ENCODE measurements at places on chromosomes 5 and 9.

- no peak for DNase-seq
Measured at GRCh38 chr5:138182808-138183207, 3.9 kb downstream of the KIF20A start.

- no peak for DNase-seq
Measured at GRCh38 chr5:154214371-154215106, 24.0 kb downstream of the GALNT10 start.

DNA sequence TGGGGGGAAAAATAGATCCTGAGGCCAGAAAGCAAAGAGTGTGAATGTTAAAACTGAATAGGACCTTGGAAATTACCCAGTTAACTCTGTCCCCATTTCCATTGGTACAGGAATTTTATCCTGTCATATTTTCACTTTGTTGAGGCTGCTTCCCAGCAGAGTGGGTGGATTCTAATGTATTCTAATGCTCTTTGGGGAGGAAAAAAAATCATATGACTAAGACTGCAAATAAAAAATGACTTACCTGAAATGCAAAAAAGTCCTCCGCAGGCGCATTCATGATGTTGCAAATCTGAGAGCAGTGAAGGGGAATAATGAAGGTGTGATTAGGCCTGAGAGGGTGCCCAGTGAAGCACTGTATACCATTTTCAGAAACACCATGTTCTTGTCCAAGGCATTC, 41.2 kb downstream of the PDE6A start:
- no peak for DNase-seq

DNA sequence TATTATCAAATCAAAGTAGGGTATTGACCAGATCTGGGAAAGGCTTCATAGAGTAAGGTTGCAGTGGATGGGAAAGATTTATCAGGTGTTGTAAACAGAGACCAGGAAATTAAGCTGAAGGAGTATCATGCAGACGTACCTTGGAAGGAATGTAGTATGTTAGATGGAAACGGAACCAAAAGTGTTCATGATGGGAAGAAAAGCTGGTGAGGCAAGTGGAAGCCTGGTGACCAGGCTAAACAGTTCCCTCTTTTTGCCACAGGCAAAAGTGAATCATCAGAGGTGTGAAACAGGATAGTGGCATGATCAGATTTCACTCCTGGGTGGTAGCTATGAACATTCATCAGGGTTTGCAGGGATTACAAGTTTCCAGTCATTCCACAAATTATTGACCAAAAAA, 780.1 kb upstream of the DMAC1 start:
- DNase-seq = no peak

- no peak for DNase-seq
Measured at GRCh38 chr9:32382565-32383320, 1.7 kb upstream of the ACO1 start.

DNA sequence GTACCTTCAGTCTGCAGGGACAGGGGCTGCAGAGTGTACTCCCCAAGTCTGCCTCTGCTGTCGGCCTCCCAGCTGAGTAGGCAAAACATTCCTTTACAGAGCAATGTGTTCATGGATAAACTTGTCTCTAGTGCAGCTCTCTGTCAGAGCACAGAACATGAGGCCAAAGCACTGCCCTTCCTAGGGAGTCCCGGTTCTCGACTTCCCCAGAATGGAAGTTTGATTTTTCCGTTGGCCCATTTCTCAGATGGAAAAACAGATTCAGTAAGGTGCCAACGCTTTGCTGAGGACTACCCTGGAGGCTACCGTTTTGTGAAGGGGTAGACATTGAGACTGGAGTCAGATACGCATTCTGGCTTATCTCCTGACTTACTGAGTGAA, 422 bp upstream of the TRIM32 start:
- no peak for DNase-seq

DNA sequence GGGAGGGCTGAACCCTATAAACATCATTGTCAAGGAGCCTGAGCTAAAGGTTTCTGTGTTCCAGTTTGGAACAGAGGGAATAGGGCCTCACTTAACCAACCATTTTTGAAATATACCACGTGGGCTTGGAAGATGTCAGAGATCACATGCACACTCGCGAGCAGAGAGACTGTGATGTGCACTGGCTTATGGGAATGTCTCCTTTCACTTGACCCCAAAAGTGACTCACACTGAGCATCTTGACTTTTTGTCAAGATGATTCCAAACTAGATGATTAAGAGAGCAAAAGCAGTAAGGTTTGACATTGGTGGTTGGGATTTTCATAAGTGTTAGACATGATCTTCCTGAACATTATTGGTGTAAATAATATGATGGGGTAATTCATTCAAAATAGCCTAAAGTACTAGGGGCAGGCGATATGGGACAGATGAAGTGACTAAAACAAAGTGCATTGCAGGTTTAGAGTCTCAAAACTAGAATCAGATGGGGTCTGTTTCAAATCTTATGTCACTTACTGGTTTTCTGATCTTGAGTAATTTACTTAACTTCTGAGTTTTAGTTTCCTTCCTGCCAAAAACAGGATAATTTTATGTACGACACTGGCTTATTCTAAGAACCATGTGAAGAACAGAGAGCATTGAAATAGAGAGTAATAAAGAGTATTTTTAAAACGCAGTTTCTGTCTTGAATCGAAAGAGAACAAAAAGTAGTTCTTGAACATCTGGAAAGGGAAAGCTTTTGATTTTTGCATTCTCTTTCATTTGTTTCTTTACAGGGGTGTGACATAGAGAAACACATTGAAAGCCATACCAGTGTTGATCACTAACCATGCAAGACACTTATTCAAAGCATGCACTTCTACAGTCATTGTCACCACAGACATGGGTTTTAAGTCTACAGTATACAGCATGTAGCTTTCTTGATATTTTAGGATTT, 383.0 kb downstream of the DIRAS2 start:
- no peak for DNase-seq

DNA sequence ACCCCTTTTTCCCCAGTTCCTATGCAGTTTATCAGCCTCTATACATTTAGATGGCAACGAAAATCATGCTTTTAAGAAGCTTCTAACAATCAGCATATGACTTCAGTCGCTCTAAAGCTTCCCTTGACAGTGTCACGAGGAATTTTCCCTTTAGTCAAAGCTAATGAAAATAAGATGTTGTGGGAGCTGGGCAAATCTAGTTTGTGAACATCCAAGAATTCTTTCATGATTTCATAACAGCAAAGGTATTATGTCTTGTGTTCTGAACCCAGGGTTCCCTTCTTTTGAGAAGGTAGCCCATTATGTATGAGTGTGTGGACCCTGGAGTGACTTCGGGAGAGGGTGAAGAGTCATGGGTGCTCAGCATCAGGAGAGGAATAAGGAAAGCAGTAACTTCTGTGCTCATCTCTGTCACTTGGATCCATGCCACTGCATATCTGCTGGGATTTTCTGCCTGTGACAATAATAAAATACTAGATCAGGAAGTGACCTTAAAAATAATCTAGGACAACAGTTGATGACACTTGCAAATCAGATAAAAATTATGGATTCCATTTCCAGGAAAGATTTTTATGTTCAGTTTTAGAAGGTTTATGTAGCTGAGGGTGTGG, 102.4 kb downstream of the PCSK1 start:
- DNase-seq = no peak

- no peak for DNase-seq
Measured at GRCh38 chr5:180632768-180633167, 16.6 kb downstream of the FLT4 start.

DNA sequence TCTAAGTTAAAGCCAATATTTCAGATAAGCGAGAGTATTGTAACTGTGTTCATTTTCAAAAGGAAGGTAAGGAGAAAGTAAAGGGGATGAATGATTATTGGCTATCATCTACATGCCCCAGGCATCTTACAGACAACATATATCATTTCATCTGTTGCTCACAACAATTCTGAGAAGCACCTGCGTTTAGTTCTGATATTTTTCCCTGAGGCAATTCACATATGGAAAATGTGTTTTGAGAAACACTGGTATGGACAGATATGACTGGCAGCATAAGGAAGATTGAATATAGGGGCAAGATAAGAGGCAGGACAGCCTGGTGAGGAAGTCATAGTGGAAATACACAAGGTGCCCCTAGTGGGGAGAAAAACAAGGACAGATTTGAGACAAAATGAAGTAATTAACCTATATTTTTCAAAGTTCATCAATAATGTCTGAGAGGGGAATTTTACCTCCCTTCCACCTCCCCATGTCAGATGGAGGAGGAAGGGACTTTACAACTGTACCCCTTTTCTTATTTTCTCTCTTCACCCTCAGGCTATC, 87.7 kb upstream of the TRIM32 start:
- DNase-seq = no peak

- no peak for DNase-seq
Measured at GRCh38 chr5:178462816-178463215, 127.4 kb downstream of the COL23A1 start.

DNA sequence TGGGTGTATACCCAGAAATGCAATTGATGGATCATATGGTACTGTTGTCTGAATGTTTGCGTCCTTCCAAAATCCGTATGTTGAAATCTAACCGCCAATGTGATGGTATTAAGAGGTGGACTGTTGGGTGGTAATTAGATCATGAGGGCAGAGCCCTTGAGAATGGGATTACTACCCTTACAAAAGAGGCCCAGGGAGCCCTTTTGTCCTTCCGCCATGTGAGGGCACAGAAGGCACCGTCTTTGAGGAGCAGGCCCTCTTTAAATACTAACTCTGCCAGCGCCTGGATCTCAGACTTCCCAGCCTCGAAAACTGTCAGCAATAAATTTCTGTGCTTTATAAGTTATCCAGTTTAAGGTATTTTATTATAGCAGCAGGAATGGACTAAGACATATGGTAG, 156.0 kb upstream of the OTULINL start:
- DNase-seq = no peak

Measured in omental fat pad (tissue), 4 donors.